Type B pancreatic cell (in vitro differentiated cells): ENCODE measurements at places on chromosomes 1 and 21.

GRCh38 chr21:45517249-45518065 lies 24.8 kb downstream of the SLC19A1 start:
- peak; percentile 50 for DNase-seq
- no peaks in the 10 kb centered on the region for H3K27me3 ChIP-seq
- no peak overlapping the region for H3K4me3 ChIP-seq
- H3K36me3 ChIP-seq, result peaks cover 44% of the 10 kb centered on the region

- H3K36me3 ChIP-seq, result peaks cover 7% of the 10 kb centered on the region
- H3K27ac ChIP-seq, result no peak overlapping the region
- H3K4me1 ChIP-seq, result peaks cover 33% of the 10 kb centered on the region
- peaks cover 7% of the 10 kb centered on the region for H3K27me3 ChIP-seq
Measured at GRCh38 chr1:245195398-245195797, 40.6 kb downstream of the KIF26B start.

- no peaks in the 10 kb centered on the region for H3K36me3 ChIP-seq
- peak overlapping the region; percentile 77 for H3K27ac ChIP-seq
- peaks cover 6% of the 10 kb centered on the region for H3K4me1 ChIP-seq
- H3K27me3 ChIP-seq, result peaks cover 6% of the 10 kb centered on the region
Measured at GRCh38 chr1:160826546-160826945, 30.6 kb downstream of the LY9 start.

- peaks cover 8% of the 10 kb centered on the region for H3K4me1 ChIP-seq
- no peak overlapping the region for H3K4me3 ChIP-seq
- no peak overlapping the region for H3K27ac ChIP-seq
- DNase-seq, result no peak
- peaks cover 55% of the 10 kb centered on the region for H3K36me3 ChIP-seq
Measured at GRCh38 chr21:37507716-37508115, 141.1 kb downstream of the DYRK1A start.

DNA sequence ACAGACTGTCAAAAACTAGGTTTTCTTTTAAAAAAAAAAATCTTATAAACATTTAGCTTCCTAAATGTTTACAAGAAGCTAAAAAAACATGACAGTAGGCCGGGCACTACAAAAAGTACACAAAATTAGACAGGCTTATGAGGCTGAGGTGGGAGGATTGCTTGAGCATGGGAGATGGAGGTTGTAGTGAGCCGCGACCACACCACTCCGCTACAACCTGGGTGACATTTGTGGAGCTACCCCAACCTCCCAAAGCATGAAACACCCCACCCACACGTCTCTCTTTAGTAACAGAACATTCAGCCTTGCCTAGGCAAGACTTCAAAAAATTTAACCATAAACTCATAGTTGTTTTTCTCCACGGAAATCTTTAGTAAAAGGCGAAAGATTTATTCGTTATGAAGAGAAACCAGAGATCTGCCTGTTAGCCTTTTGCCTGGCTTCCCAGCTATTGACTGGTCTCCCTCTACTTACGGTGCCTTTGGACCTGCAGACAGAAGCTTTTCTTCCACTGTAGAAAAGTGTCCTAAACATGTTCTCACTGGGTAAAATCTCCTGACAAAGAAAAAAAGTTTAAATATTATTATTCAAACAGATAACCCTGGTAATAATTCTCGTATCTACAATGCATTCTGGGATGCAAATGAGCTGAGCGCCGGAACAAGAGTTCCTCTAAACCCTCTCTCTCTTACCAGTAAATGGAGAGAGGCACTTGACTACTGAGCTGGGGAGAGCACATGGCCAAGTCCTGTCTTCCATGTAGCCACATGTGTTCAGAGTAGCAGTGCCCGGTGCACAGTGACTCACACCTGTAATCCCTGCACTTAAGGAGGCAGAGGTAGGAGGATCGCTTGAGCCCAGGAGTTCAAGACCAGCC lies 9.2 kb downstream of the RNU5D-1 start:
- no peak overlapping the region for H3K27ac ChIP-seq
- no peak for DNase-seq
- H3K4me1 ChIP-seq, result no peaks in the 10 kb centered on the region
- H3K36me3 ChIP-seq, result no peaks in the 10 kb centered on the region

GRCh38 chr21:15408089-15408488 lies 321.7 kb upstream of the USP25 start:
- H3K36me3 ChIP-seq, result no peaks in the 10 kb centered on the region
- H3K27me3 ChIP-seq, result no peaks in the 10 kb centered on the region
- peak overlapping the region; percentile 23 for H3K4me3 ChIP-seq
- H3K4me1 ChIP-seq, result peaks cover 21% of the 10 kb centered on the region
- no peak for DNase-seq

GRCh38 chr1:20610970-20611369 lies 22.1 kb downstream of the CDA start:
- no peak for DNase-seq
- peaks cover 10% of the 10 kb centered on the region for H3K27me3 ChIP-seq
- H3K4me1 ChIP-seq, result peaks cover 8% of the 10 kb centered on the region

DNA sequence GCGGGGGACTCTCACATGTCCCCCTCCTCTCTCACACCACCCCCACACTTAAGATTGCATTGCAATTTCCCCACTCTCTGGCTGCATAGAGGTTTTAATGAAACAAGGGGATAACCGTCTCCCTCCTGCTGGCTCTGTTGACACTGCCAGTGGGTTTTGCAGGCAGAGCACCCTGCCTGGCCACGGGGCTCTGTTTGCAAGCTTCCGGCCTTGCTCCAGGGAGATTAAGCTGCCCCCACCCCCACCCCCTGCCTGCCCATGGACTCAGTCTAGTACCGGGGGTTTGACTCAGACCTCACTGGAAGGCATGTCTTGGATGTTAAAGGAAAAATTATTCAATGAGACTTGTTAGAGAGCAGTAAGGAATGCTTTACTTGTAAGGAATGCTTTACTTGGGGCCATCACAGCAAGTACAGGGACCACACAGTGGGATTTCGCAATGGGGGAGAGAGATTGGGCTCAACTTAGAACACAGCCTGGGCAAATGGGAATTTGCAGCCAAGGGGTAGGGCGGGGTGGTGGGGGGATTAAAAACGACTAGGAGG lies 101.0 kb downstream of the AJAP1 start:
- no peaks in the 10 kb centered on the region for H3K27me3 ChIP-seq
- H3K36me3 ChIP-seq, result no peaks in the 10 kb centered on the region
- DNase-seq, result no peak
- H3K4me3 ChIP-seq, result no peak overlapping the region
- peaks cover 7% of the 10 kb centered on the region for H3K4me1 ChIP-seq

DNA sequence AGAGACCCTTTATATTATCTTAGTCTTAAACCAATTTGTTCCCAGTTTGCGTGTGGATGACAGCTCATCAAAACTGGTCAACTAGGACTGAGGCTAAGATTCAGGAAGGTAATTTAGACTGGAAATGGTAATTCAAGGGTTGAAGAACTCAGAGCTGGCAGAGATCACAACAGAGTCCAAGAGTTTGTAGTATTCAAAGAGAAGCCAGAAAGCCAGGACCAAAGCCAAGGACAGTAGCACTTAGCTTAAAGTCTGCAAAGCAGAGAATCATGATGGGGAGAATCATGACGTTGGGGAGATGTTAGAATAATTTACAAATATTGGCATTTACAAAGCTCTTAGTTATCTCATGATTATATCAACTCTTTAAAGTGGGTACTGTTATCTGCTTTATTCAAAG lies 32.6 kb downstream of the RNF11 start:
- H3K4me1 ChIP-seq, result peaks cover 20% of the 10 kb centered on the region
- no peak for DNase-seq
- H3K27me3 ChIP-seq, result no peaks in the 10 kb centered on the region
- H3K36me3 ChIP-seq, result peaks cover 15% of the 10 kb centered on the region
- no peak overlapping the region for H3K4me3 ChIP-seq
- no peak overlapping the region for H3K27ac ChIP-seq

DNA sequence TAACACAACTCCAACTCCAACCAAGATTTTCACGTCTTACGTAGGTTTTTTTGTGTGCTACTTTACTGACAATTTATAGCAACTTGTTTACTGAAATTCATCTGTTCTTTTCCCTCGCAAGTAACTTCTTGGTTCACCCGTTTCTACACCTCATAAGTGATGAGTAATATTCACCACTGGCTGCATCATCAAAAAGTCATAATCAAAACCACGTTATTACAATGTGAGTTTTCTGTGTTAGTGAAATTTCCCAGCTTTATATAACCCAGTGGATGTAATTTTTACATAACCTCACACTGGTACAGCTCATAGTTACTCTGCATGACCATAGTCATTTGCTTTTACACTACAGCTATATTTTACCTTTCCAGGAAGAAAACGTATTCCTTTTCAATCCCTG lies 401.1 kb upstream of the LYPLAL1 start:
- DNase-seq, result no peak
- H3K27ac ChIP-seq, result no peak overlapping the region
- H3K27me3 ChIP-seq, result no peaks in the 10 kb centered on the region
- H3K4me1 ChIP-seq, result peaks cover 11% of the 10 kb centered on the region
- peaks cover 6% of the 10 kb centered on the region for H3K36me3 ChIP-seq

DNA sequence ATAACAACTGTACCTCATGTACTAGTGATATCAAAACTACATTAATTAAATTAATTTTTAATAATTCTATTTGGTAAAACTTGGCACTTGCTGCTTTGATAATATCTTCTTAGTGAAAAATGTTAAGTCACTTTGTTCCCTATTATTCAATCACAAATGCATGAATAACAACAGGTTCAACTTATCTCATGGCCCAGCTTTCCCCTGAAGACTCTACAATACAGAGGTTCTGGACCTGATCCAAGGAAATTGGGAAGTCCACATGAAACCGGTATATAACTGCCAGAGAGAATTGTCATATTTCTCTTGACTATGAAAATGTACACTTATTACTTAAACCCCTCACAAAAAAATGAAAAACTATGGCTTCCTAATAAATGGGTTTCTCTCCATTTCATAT lies 33.9 kb upstream of the PTPRC start:
- H3K27ac ChIP-seq, result no peak overlapping the region
- no peak for DNase-seq
- H3K27me3 ChIP-seq, result no peaks in the 10 kb centered on the region
- peaks cover 23% of the 10 kb centered on the region for H3K4me1 ChIP-seq

DNA sequence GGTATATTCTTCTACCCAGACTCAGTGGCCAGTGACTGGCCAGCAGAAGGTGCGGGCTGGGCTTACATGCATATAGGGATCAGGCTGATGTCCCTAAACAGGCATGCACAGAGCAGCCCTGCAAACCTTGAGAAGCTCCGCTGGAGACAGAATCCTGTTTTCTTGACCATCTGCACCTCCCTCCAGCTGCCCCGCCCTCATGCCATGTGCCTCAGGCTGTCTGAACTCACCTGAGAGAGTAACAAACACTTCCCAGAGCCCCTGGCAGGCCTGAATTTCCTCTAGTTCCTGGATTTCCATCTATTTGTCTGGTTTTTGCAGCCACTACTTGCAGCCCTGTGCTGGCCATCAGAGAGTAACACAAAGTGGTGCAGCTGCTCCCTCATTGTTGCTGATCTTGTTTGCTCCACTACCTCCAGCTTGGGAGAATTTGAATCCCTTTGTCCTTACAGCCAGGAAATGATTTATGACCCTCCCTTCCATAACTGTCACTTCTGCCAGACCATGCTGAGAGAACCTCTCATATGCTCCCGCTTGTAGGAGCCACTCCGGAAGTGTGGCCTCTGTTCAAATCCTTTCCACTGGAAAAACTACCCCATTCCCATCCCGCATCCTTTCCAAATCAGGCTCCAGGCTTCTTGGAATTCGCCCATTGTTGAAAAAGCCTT lies 113.6 kb downstream of the NMNAT2 start:
- H3K4me1 ChIP-seq, result peaks cover 25% of the 10 kb centered on the region
- no peaks in the 10 kb centered on the region for H3K27me3 ChIP-seq
- no peaks in the 10 kb centered on the region for H3K36me3 ChIP-seq
- DNase-seq, result no peak
- no peak overlapping the region for H3K4me3 ChIP-seq

DNA sequence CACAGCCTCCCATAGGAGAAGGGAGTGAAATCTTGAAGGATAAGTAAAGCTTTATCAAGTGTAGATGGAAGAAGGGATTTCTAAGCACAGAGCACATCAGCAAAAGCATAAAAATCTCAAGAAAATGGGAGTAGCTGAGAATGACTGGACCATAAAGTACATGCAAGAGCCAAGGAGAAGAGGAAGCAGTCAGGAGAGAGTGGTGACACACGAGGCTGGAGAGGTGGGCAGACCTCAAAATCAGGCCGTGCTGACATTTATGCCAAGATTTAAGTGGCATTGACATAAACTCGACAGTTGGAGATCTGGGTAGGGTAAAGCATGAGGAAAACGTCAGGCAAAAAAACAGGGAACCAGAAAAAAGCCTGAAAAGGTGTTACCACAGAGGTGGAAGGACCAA lies 62.3 kb downstream of the GFI1 start:
- H3K4me1 ChIP-seq, result no peaks in the 10 kb centered on the region
- H3K4me3 ChIP-seq, result no peak overlapping the region
- H3K36me3 ChIP-seq, result no peaks in the 10 kb centered on the region
- no peaks in the 10 kb centered on the region for H3K27me3 ChIP-seq

GRCh38 chr1:65317866-65318653 lies 8.7 kb downstream of the DNAJC6 start:
- H3K27ac ChIP-seq, result no peak overlapping the region
- no peak for DNase-seq
- no peak overlapping the region for H3K4me3 ChIP-seq
- peaks cover 7% of the 10 kb centered on the region for H3K36me3 ChIP-seq
- H3K4me1 ChIP-seq, result no peaks in the 10 kb centered on the region

DNA sequence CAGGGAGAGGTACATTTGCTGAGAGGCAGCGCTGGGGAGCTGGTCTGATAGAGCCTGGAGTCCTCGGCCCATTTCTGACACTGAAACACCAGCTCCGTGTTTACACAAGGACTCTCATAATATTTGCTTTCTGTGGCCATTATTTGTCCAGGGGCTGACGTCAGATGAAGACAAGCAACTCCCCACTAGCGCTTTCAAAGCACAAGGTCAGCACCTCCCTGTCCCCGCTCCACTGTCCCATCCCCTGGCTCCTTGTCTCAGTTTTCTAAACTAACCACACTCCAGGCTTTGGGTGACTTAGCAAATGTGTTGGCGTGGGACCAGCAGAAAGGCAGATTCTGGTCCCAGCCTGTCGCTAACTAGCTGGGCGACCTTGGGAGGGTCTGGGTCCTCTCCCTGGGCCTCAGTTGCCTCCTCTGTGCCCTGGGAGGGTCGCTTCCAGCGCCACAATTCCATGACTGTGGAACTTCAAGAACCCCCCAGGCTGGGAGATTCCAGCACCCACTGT lies 37.4 kb upstream of the ZBTB40 start:
- peak overlapping the region; percentile 96 for H3K27ac ChIP-seq
- no peak for DNase-seq
- peaks cover 36% of the 10 kb centered on the region for H3K4me1 ChIP-seq
- H3K36me3 ChIP-seq, result no peaks in the 10 kb centered on the region

- no peak overlapping the region for H3K4me3 ChIP-seq
- no peaks in the 10 kb centered on the region for H3K36me3 ChIP-seq
- H3K4me1 ChIP-seq, result no peaks in the 10 kb centered on the region
- H3K27ac ChIP-seq, result no peak overlapping the region
- DNase-seq, result peak; percentile 56
Measured at GRCh38 chr1:30450818-30451233, 272.6 kb downstream of the MATN1 start.

GRCh38 chr1:33078030-33078591 lies 2.8 kb upstream of the AZIN2 start:
- peaks cover 10% of the 10 kb centered on the region for H3K4me1 ChIP-seq
- peaks cover 9% of the 10 kb centered on the region for H3K27me3 ChIP-seq
- H3K36me3 ChIP-seq, result no peaks in the 10 kb centered on the region
